Activated T-helper 2 cell treated with anti-CD3 and anti-CD28 coated beads, Interferon-gamma antibody, Interleukin-2, Interleukin-4, amounts not matched to agents 10 μg/mL and 5 μg/mL and 100 μg/mL, durations not matched to agents 14 hours and 24 hours and 36 hours (primary cell): ENCODE measurements at places on chromosomes 2 and 18. TPM values are rescaled to one million over a fixed set of nuclear protein-coding genes. Genes with fewer than 3 reads are reported as not detected.

Gene SERPINB10
- total RNA-seq, result not detected in 2 replicates

Gene TM4SF20
- not detected in 2 replicates for total RNA-seq

Gene MOCOS
- total RNA-seq, result 0.16 and 0.25 TPM in 2 replicates

Gene ALLC
- total RNA-seq, result not detected in 2 replicates

Gene MAP3K19
- total RNA-seq, result not detected in 2 replicates
